ENCODE measurements at places on chromosomes 4 and X.
A peak's percentile ranks its signal among the peaks of the same experiment; 100 is the strongest.

GRCh38 chr4:145437466-145437865 lies 44.2 kb upstream of the SMAD1 start:
- DNase-seq: no peak

DNA sequence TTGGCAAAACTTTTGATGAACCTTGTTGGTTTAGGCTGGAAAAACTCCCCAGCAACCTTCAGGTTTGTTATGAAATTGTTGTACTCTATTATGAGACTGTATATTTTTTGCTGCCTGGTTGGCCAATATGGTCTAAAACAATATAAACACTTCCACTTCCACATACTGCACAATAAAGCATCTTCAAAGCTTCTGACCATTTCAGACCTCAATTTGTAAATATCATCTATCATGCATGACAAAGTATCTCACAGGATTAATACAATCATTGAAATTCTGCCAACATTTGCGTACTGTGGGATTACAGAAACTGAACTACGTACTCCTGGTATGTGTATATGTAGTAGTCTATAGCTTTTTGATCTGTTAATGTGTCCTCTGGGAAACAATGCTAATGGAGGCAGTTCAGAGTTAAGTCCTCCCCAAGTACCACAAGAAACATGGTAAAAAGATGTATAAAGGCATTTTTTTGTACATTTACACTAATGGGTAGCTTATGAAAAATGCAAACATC lies 40.4 kb downstream of the GPC4 start:
- DNase-seq: no peak

- no peak for DNase-seq
Observed at GRCh38 chrX:103607364-103608305, at the start of gene TCEAL3. Gene TCEAL3 (plus strand): TSS chrX:103607963. CDS start chrX:103609065, 1,102 bp downstream.

DNA sequence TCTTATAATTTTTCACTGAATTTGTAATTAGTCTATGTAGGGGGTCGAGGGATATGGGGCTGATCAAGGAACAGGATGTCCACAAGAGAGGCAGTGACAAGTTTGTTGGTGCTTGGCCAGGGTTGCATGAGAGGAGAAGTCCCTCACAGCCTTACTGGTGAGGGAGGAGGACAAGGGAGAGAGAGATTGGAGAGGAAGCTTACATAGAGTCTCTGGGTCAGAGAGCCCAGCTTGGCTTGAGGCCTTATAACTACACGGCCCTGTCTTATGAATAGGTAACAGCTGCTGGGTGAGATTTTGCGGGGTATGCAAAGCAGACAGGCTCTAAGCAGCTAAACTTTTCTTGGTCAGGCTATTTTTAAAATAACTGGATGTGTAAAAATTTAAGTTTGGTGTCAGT lies 37.9 kb upstream of the OTUD4 start:
- DNase-seq: no peak

- DNase-seq: no peak
Observed at GRCh38 chr4:186831574-186831973, 107.9 kb upstream of the FAT1 start.

DNA sequence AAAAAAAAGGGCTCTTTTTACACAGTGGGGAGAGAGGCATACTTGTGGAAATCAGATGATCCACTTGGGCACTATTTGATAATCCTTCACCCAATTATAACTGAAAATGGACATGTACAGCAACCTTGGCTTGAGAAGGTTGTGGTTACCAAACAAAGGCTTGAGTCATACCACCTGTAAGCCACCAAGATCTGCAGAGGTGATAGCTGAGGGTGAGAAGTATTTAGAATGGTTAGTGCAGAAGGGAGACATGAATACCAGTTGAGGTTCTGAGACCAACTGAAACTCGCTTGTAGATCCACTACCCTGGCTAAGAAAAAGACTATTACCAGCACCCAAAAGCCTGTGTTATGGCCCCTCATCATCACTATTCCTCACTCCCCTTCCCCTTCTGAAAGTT lies 614.0 kb downstream of the STIM2 start:
- DNase-seq: no peak

DNA sequence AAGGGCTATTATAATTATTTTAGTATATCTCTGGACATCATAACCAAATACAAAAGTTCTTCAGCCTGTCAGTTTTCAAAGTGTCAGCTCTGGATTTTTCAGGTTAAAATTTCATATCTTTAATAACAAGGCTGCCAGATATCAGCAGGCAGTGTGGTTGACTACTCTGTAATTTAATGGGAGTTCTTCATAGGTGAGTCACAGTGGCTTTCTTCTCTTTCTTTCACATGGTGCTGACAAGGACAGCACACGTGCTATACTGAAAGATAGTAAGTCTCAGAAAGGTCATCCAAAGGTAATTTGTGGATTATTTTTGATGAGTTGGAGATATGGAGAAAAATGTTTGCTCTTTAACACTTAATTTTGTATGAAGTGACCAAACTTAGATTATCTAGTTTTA lies 43.2 kb downstream of the GALNT7 start:
- DNase-seq: no peak

- peak; percentile 90 for DNase-seq
Observed at GRCh38 chrX:70289793-70290770, at the start of the genes KIF4A and PDZD11. Gene KIF4A (plus strand): TSS chrX:70290104. CDS start chrX:70290459, 355 bp downstream. Gene PDZD11 (minus strand): TSS chrX:70289927. CDS start chrX:70289341, 586 bp downstream.

DNA sequence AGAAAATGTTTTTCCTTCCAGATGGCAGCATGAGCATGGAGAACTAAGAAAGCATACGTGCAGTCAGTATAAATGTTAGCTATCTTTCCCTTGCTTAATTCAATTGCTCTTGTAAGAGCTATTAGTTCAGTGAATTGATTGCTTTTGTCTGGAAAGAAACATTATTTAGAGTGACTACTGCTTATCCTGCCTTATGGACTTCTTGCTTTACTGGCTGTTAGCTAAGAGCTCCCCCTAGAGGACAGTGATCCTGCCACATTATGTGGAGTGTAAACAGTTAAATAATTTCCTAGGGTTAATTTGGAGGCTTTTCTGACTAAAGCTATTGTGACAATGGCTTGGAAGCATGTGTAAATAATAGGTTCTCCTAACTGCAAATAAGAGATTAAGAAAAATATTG lies 1402.4 kb downstream of the FAM133A start:
- DNase-seq: no peak

DNA sequence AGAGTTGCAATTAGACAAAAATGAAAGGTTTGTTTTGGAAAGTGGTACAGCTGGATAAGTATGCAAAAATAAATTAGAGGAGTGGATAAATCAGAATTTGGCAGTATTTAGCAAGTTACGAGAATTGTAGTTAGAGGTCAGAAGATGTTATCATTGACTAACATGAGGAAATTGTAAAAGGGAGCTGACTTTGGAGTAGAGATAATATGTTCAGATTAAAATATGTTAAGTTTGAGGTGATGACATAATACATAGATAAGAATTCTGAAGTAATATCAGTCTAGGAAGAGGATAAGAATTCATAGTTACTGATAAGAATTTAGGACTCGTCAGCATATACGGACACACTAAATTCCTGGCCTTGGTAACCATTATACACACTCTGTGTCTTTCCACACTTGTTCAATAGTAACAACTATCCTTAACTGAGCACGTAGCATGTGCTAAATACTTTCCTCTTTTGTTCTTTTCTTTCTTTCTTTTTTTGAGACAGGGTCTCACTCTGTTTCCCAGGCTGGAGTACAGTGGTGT lies 4.1 kb upstream of the EPGN start:
- no peak for DNase-seq

DNA sequence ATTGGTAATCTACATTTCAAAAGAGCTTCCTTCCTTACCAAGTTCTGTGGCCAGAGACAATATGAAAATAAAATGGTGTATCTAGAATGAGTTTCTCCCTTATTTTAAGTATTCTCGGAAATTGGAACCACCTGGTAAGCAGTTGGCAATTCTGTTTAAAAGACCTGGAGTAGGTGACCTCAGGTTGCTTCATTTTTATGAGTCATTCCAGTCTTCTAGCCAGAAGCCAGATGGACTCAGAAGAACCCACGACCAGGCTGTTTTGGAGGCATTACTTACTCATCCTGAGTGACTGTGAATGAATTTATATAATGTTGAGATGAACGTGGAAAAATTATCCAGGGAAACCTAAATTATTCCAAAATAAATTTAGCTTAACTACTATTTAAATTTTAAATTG lies 9.1 kb downstream of the BMPR1B start:
- no peak for DNase-seq

- DNase-seq: peak; percentile 17
Observed at GRCh38 chrX:37350034-37350365, 836 bp downstream of the PRRG1 start.

- no peak for DNase-seq
Observed at GRCh38 chrX:18643853-18644252, 28.1 kb downstream of the RS1 start.

GRCh38 chr4:3868211-3869173 lies 102.3 kb downstream of the ADRA2C start:
- no peak for DNase-seq

GRCh38 chr4:187251896-187252295 lies 528.2 kb upstream of the FAT1 start:
- no peak for DNase-seq

GRCh38 chr4:17654701-17655100 lies 40.3 kb downstream of the MED28 start:
- DNase-seq: no peak

DNA sequence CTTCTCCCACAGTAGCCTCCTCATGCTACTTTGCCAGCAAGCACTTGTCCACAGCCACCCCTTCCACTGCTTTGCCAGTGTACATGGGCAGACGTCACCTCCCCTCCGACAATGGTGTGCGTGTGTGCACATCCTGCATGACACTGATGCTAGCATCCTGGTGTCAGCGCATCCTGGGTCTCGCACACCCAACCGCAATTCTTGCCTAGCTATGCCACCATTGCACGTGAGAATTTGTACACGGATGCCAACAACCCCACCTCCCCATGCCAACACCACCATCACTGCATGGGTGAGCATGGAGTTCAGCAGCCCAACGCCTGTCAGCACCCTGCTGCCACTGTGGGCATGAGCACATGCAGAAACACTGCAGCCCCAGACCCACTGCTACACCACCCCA lies 550.0 kb downstream of the STPG2 start:
- DNase-seq: no peak

DNA sequence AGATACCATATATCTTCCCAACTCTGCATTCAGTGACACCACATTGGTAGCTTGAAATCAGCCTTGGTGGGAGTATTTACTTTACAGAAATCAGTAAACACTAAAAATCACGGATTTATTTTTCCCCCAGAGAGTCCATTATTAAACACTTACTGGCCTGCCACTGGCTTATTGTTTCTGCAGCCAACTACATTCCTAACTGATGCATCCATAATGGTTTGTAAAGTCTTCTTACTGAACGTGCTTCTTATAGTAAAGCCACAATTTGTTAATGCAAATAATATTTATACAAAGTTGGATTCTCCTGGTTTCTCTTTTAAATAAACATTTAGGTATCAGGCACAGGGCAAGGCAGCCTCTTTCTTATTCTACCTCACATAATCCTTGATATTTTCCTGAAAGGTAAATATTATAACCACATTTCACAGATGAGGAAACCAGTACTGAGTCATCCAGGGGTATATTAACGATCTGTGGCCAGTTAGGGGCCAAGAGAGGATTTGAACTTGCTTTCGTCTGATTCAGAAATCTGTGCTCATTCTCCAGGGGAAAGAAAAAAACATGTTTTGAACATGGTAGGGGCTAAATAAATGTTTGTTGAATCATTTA lies 136.5 kb downstream of the RAB28 start:
- no peak for DNase-seq

- no peak for DNase-seq
Observed at GRCh38 chrX:153681175-153681574, 6.6 kb upstream of the SLC6A8 start.

GRCh38 chrX:17519358-17519757 lies 144.4 kb downstream of the NHS start:
- DNase-seq: no peak

GRCh38 chrX:123713841-123714240 lies 19.0 kb downstream of the THOC2 start:
- no peak for DNase-seq

DNA sequence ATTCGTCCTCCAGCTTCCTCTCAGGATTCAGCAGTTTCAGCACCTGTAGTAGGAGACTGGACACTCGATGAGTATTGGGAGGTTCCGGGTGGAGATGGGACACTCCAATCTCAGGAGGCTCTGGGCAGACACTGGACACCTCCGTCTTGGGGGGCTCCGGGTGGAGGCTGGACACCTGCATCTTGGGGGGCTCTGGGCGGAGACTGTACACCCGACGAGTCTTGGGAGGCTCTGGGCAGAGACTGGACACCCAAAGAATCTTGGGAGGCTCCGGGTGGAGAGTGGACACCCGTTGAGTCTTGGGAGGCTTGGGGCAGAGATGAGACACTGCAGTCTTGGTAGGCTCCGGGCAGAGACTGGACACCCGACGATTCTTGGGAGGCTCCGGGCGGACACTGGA lies 28.7 kb upstream of the LANCL3 start:
- DNase-seq: no peak

DNA sequence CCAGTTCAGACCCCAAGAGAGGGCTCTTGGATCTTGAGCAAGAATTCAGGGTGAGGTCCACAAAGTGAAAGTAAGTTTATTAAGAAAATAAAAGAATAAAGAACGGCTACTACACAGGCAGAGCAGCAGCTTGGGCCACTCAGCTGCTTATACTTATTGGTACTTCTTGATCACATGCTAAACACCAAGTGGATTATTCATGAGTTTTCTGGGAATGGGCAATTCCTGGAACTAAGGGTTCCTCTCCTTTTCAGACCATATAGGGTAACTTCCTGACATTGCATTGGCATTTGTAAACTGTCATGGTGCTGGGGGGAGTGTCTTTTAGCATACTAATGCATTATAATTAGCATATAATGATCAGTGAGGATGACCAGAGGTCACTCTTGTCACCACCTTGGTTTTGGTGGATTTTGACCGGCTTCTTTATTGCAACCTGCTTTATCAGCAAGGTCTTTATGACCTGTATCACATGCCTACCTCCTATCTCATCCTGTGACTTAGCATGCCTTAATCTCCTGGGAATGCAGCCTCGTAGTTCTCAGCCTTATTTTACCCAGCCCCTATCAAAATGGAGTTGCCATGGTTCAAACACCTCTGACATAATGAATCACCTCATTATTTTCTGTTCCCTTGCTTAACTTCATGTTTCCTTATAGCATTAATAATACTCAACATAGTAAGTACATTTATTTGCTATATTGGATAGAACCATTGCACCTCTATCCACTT lies 476.3 kb downstream of the DTHD1 start:
- no peak for DNase-seq

GRCh38 chr4:90745176-90745575 lies 618.0 kb downstream of the CCSER1 start:
- DNase-seq: no peak

- no peak for DNase-seq
Observed at GRCh38 chr4:17376205-17376604, 135.7 kb downstream of the QDPR start.

GRCh38 chr4:105060628-105061027 lies 86.0 kb upstream of the TET2 start:
- no peak for DNase-seq

DNA sequence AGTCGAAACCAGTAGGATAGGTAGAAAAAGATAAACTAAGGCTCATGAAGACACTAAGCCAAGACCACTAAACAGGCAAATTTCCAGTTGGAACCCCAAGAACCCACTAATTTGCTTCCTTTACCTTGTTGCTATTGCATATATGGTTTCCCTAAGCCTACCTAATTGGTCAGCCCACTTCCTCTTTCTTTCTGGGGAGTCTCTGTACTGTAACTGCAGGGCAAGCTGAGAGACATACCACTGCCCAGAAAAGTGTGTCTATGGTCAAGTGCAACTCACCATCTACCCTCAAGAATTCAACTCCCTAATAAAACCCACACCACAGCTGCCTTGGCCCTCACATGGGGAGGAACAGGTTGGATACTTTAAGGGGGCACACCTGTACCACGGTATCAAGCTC lies 28.6 kb downstream of the IDS start:
- DNase-seq: no peak
